Mammary microvascular endothelial cell (primary cell): ENCODE measurements at places on chromosomes 16 and 17. TPM values are rescaled to one million over a fixed set of nuclear protein-coding genes. Genes with fewer than 3 reads are reported as not detected.

Gene SLC5A11
- not detected in 2 replicates for total RNA-seq

Gene LAT
- 2.4 and 2.7 TPM in 2 replicates for total RNA-seq

Gene CCL22
- not detected in 2 replicates for total RNA-seq

Gene USP43
- total RNA-seq = 0.07 and 0.10 TPM in 2 replicates

Gene B4GALNT2
- total RNA-seq = not detected in 2 replicates

Gene SCGB1C2
- total RNA-seq = not detected in 2 replicates

Gene CTRB2
- not detected in 2 replicates for total RNA-seq

Gene KDM6B
- total RNA-seq = 0.87 and 1.0 TPM in 2 replicates

Gene CCDC43
- 27.6 and 28.0 TPM in 2 replicates for total RNA-seq

Gene CCDC154
- 0.05 TPM in 1 of 2 replicates, not detected in the other for total RNA-seq

Gene OR3A3
- not detected in 2 replicates for total RNA-seq

Gene KRT33B
- not detected in 2 replicates for total RNA-seq
